A549 treated with CORT108297 at 1 μM for 4 hours (cell line): ENCODE measurements at places on chromosomes 1 and 21. TPM values are rescaled to one million over a fixed set of nuclear protein-coding genes. Genes with fewer than 3 reads are reported as not detected.

FCRL2 gene
- not detected in 5 replicates for total RNA-seq

HHIPL2 gene
- 10.3 to 11.4 TPM (median 10.4 TPM) in 5 replicates for total RNA-seq

NTMT2 gene
- not detected in 5 replicates for total RNA-seq

SCAF4 gene
- 17.2 to 20.2 TPM (median 18.2 TPM) in 5 replicates for total RNA-seq

STK40 gene
- total RNA-seq = 9.4 to 11.8 TPM (median 11.3 TPM) in 5 replicates

UQCRHL gene
- 6.5 to 8.6 TPM (median 7.0 TPM) in 5 replicates for total RNA-seq

KRTAP13-3 gene
- total RNA-seq = not detected in 5 replicates

FLG gene
- total RNA-seq = 0.01 TPM in 2 of 5 replicates, not detected in the others

GPR37L1 gene
- 0.10 to 0.19 TPM (median 0.16 TPM) in 5 replicates for total RNA-seq
